CD8-positive, alpha-beta T cell (primary cell): ENCODE measurements at places on chromosomes 1 and 21.

- peak; percentile 76 for DNase-seq
Measured at GRCh38 chr1:202807926-202808757, at the start of gene KDM5B. Gene KDM5B (minus strand): TSS chr1:202808421. CDS start chr1:202808305, 116 bp downstream.

GRCh38 chr1:197994907-197995407, 77.8 kb downstream of the LHX9 start:
- DNase-seq, result no peak

DNA sequence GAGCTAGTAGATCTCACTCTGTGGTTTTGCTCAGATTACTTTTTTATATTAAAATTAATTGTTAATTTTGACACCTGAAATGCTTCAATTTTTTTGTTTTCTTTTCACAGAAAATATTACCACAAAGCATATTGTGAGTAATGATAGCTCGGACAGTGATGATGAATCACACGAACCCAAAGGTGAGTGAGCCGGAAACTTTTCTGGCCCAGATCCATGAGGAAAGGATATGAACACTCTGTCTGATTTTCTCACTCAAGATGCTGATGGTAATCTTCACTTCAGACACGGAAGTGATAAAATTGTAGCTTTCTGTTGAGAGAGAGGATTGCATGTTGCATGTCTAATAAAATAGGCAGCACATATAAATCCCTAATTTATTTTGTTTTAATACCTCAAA, 121.8 kb downstream of the PLA2G4A start:
- DNase-seq, result no peak

DNA sequence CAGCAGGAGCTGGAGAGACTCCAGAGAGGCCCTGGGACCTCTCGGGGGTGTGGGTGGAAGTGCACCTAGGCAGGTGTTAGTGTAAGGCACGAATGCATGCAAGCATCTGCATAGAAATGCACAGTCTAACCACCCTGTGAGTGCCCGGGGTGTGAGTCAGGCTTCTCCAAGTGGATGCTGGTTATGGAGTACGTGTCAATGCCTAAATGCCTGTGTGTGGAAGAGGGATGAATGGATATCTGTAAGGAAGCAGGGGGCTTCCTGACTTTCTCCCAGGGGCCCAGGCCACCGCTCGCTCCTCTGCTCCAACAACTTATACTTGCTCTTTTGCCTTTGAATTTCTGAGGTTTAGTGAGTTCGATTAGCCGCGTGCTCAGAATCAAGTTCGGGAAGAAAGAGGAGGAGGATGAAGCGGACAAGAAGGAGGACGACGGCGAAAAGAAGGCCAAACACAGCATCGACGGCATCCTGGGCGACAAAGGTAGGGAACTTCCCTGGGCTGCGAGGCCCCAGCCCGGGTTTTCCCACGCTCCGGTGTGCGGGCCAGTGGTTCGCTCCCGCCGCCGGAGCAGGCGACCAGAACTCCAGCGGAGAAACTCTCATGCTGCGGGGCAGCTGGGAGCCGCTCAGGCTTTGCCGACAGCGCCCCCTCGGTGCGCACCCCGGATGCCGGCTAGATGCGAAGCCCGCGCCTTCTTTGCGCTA, 5.4 kb downstream of the PAX7 start:
- no peak for DNase-seq

GRCh38 chr1:92992054-92992453, 30.8 kb upstream of the DIPK1A start:
- no peak for DNase-seq
